ENCODE measurements at places on chromosomes 2 and 18.

DNA sequence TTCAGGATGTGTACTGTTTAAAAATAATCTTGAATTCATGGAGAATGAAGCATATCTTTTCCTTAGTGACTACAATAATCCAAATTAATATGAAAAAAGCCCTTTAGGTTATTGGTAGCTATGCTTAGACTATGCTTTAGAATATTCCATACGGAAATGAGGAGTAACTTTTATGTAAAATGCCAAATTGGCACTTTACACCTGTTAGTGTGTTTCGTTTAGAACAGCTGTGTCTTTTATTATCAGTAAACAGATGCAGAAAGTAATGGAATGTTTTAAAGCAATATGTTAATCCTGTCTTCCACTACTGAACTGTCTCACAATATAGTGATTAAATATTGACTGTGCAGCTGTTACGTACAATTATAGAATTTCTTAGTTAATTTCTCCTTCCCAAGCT, 129.6 kb downstream of the PMS1 start:
- no peak for DNase-seq

GRCh38 chr2:11674983-11675382, 5.0 kb upstream of the NTSR2 start:
- no peak for DNase-seq

GRCh38 chr18:48600456-48601090, 61.7 kb downstream of the CTIF start:
- DNase-seq, result no peak

- no peak for DNase-seq
Observed at GRCh38 chr2:99420031-99420430, 69.8 kb downstream of the REV1 start.

DNA sequence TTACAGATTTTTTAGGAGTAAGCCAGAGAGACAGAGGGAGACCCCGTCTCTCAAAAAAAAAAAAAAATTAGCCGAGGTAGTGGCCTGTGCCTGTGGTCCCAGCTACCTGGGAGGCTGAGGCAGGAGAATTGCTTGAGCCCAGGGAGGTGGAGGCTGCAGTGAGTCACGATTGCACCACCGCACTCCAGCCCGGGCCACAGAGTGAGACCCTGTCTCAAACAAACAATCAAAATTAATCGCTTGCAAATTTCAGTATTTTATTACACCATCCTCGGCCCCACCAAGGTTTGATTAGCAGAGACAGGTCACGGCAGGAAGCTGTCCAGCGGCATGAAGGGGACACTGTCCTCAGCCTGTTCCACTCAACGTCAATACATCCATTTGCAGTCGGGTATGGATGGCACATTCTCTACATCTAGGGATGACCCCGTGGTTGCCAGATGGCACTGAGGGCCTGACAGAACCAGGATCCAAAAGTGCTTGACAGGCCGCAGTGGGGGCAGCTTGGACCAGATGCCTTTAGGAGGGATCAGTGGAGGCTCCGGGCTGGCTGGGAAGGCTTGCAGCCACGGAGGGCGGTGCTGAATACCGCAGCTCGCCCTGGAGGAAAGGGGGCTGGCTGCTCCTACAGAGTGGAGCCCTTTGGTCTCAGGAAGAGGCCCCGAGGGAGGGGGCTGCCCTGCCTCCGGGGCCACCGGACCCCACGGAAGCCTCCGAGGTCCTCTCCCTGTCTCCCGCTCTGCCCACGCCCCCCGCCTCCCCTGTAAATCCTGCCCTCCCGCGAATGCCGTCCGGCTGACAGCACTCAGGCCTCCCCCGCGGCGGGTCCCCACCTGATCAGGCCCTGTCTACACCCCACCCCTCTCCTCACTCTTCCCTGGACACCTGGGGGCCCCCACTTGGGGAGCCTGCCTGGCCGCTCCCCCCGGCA, 13.1 kb downstream of the ASPRV1 start:
- no peak for DNase-seq

DNA sequence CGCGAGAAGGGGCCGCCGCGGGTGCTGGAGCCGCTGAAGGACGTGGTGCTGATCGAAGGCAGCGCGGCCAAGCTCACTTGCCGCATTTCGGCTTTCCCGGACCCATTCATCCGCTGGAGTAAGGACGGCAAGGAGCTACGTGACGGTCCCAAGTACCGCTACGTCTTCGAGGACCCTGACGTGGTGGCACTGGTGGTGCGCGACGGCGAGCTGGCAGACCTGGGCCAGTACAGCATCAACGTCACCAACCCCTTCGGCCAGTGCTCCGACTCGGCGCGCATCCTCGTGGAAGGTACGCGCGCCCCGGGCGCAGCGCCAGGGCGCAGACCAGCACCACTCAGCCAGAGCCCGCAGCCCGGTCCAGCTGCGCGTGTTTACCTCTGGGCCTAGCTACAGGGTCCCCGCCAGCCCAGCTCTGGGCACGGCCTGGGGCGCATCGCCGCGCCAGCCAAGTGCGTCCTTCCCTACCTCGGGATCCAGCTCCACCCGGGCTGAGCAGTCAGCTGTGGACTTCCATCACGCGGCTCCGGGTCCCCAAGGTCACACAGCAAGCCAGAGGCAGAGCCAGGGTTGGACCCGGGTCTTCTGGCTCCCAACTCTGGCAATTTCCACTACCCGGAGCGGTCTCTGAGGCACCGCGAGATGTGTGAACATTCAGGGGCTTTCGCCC, 1.7 kb upstream of the GMPPA start:
- DNase-seq, result no peak

DNA sequence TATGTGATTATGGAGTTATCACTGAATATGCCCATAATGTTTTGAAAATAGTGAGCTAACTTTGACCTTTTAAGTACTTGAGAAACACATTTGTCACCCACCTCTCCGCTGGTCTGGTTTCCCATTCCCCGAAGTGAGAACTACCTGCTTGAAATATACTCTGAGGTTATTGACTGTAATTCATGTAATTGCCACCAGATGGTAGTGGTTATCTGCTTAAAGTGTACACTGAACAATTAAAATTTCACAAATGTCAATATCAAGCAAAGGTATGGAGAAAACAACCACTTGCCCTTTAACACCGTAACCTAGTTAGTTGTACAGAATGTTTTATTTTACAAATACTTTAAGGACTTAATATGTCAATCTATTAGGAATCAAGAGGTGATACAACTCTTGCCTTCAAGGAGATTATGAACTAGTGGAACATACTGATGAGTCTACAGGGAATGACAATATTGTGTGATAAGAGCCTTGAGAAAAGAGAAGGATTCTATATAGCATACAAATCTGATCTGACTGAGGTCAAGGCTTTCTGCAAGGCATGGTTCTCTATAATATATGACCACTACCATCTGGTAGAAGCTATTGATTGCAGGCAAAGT, 316.8 kb upstream of the KCNH7 start:
- DNase-seq, result no peak

GRCh38 chr2:120236316-120236715, 13.1 kb upstream of the TMEM185B start:
- no peak for DNase-seq

DNA sequence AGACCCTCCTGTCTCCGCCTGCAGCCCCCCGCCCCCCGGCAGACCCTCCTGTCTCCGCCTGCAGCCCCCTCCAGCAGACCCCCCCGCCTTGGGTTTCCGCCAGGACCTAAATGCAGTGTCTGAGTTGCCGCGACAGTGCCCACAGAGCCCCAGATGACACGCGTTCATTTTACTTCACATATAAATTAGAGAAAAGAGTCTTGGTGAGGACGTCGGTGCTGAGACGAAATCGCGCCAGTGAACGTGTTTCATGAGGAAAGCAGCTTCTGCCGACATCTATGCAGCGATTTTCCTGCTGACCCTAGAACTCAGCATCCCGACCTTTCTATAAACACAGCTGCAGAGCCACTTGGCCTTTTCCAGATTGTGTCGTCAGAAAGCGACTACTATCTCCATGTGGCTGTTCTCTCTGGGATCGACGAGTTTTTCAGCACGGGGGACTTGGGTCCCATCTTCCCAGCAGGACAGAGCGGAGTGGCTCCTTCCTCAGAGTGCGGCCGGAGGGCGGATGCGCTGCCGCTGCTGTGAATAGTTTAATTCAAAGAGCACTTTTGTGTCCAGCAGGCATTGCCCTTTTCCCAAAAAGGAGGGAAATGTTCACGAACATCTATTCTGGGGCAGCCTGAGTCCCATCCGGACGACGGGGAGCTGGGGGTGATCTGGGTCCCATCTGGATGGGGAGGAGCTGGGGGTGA, 136.7 kb downstream of the NFATC1 start:
- no peak for DNase-seq

- DNase-seq, result no peak
Observed at GRCh38 chr2:152465541-152465940, 130.6 kb downstream of the FMNL2 start.

DNA sequence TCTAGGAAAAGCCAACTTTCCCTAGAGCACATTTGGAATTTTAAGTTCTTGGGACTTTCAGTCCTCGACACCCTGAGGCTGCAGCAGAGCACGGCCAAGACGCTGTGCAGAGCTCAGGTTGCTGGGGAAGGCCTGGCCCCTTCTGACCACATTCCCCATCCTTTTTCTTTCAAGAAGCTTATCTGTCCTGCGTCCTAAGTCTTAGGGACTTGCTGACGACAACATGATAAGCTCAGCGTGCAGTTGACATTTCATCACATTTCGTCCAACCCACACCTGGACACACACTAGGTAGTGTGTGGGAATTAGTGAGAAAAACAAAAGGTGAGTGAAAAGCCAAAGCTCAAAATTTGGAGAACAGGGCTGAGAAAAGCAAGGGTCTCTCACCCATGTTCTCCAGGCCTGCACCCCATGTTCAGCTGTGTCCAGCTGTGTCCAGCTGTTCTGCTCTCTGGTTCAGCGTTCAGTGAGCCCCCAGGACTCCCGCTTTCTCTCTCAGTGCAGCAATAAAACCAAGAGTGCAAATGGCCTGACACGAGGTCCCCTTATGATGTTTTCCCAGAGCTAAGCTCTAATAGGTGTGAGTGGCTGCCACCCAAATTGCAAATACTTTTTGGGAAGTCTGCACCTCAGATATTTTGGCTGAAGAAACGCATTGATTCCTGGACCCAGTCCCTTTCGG, 101.9 kb downstream of the RGPD3 start:
- DNase-seq, result no peak

DNA sequence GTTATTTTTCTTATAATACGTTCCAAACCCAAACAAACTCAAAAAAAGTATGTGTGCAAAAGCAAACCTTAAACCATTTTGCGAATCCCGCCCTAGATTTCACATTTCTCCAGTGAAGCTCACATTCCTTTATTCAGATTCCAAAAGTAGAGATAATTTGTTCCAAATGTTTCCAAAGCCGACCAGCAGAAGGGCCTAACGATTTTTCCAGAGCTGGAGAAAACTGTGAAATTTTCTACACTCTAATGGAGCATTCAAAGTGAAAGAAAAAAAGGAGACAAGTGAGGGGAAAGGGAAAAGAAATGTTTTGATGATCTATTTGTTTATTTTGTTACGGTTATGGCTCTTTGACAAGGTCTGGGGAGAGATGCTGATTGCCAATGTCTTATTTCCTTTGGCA, 286.5 kb upstream of the SLC14A2 start:
- DNase-seq, result no peak

DNA sequence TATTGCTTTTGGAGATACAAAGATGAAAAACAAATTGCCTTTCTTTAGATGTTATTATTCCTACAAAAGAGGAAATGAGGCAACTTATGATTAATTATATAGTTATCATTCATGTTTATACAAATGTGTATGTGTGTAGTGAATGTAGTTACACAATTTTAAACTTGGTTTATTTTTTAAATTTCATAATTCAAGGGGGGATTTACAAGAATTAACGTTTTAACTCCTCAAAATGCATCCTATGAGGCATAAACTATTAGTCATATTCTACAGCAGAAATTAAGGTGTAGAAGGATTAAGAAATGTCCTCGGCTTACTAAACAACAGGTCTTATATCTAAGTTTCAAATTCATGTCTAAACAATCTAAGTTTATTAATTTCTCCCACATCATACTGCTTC, 1545.8 kb downstream of the LRP1B start:
- no peak for DNase-seq

GRCh38 chr2:42865884-42866881, 73.8 kb upstream of the HAAO start:
- no peak for DNase-seq

- no peak for DNase-seq
Observed at GRCh38 chr2:160165996-160166395, 34.1 kb downstream of the ITGB6 start.
